ENCODE measurements at places on chromosomes 12 and 14.
A peak's percentile ranks its signal among the peaks of the same experiment; 100 is the strongest.

DNA sequence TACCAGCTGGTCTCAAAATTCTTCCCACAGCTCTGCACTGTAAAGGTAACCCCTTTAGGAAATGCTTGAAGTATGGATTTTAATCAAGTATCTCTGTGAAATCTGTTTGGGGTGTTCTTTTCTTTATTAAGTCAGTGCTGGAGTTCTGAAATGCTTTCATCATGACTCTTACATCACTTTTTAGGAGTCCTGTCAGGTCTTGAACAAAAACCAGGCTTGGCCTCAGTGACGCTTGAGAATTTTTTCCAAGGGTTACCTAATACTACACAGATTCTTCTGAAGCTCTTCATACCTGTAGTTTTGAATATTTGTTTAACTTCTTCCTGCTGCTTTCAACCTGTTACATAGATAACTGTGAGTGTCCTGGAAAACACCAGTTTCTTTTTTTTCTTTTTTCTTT lies 47.0 kb upstream of the KCNH3 start:
- no peak for DNase-seq

DNA sequence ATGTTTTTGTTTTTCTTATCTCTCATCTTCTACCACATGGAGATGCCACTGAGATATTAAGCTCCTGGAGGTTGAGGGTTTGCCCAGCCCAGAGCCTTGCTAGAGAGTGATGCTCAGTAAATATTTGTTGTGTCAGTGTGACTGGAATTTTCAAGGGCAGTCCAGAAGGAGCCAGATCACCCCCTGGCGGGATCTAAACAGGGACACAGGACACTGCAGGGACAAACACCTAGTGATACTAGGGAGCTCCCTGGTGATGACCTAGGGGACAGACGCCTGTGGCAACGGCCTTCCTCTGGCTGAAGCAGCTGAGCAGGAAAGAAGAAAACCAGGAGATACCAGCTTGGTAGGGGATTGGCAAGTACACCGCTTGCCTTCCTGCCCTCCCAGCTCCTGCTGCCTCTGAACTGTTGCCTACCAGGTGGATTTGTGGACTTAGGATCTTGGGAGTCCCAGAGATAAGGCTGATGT lies 714.4 kb upstream of the TBX3 start:
- no peak for DNase-seq

DNA sequence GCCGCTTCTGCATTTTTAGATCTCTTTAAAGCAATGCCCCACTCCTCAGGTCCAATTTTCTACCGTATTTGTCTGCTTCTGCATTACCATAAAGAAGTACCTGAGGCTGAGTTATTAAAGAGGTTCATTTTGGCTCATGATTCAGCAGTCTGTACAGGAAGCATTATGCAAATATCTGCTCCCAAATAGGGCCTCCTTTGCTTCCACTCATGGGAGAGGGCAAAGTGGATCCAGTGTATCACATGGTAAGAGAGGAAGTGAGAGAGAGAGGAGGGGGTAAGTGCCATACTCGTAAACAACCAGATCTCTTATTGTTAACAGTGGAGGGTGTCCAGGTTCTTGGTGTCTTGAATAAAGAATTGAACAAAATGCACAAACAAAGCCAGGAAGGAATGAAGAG lies 316.1 kb upstream of the SEL1L start:
- no peak for DNase-seq

DNA sequence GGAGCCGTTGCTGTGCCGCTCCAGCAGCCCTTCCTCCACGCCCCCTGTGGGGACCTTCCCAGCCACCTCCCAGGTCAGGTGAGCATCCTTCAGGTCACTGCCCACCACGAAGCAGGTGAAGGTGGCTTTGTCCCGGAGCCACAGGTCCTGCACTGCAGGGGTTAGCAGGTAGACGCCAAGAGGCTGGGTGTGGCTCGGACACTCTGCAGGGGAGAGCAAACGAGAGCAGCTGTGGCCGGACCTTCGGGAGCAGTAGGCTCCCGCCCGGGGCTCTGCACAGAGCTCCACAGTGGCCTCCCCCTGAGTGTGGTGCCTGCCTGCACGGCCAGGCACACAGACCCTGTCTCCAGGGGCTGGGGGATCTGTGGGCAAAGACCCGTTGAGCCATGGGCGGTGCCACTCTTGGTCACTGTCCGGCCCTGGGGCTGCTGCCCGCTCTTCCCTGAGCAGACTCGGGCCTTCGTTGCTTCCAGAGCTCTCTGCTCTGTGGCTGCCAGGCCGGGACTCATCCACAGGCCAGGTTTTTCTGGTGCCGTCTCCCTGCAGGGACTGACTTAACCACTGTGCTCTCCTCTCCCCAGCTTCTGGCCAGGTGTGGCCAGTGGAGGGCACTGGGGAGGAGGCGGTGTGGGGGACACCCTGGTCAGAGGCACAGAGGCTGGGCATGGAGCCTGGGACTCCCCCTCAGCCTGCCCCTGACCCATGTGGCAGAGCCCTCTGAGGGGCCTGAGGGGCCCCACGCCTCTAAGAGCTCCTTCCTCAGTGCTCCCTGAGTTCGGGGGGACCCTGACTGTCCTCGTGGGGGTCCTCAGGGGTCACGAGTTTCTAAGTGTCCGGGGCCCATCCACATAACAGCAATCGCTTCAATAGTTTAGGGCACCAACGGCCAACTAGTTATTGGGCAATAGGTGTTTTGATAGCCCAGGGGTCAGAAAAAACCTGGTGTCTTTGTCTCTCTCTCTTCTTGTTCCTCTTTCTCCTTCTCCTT lies 314.9 kb downstream of the TMEM121 start:
- DNase-seq, result no peak

DNA sequence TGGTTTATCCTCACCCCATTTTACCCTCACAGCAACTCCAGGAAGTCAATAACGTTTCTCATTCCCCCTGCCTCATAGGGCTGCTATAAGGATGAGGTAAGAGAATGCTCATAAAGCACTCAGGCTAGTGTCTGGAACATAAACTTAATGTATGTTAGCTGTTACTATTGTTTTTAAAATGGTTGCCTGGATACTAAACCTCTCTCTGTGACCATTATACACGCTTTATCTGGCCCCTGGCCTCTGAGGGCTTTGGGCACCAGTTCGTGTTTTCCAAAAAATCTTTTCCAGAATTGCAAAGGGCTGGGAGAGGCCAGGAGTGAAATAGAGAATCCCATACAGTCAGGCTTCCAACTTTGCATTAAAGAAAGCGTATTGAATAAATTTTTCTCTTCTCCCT lies 113.9 kb downstream of the KTN1 start:
- DNase-seq, result no peak

DNA sequence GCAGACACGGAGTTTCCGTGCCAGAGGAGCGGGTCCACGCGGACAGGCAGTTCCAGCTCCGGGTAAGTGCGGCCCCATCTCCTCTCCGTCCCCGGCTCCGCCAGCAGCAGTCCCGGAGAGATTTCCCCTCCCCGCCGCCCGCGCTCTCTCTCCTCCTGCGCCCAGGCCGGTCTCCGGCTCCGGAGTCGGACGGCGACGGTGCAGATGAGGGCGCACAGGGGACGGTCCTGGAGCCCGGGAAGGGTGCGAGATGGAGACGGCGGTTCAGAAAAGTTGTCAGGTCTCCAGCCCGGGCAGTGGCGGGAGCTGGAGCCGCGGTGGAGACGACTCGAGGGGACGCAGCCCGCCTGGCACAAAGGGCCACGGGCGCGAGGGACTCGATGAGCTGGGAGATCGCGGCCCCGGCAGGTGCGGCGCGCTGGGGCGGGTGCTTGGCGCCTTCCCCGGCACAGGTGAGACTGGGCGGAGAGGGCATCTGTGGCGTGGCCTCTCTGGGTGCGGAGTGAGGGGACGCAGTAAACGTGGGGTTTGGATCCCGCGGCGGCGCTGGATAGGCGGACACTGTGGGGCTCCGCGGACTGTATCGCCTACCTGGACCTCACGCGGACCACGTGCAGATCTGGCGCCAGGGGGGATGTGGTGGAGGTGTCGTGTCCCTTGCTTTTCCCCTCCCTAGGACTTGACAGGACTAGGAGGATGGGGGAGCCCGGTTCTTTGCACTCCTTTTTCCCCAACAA lies 1540.3 kb upstream of the TMEM132C start:
- peak; percentile 1 for DNase-seq

DNA sequence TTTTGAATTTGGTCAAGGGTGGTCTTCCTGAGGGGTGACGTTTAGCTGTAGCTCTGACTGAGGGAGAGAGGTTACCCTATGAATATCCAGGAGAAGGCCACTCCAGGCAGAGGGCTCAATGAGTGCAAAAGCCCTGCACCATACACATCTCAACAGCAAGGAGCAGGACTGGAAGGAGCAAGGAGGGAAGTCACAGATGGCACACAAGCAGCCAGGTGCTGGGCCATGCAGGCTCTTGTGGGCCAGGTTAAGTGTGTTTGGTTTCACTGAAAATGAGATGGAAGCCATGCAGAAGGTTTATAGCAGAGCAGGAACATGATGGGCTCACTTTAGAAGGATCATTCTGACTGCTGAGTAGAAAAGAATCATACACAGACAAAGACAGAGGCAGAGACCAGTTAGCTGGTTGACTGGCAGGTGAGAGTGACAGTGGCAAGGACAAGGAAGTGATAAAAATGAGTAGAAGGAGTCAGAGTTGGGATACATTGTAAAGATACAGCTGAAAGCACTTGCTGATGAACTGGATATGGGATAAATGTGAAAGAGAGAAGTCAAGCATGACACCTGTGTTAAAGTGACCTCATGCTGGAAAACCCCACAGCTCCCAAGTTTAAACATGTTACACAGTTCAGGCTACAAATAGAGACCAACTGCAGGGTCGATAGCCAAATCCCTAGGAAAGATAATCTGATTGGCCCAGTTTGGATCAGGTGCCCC lies 81.2 kb downstream of the PRKD1 start:
- no peak for DNase-seq

GRCh38 chr12:3119756-3120601 lies 42.8 kb downstream of the TSPAN9 start:
- DNase-seq, result no peak

- DNase-seq, result peak; percentile 48
These were observed 45.6 kb upstream of the BCL2L14 start for GRCh38 chr12:12024911-12025682.

DNA sequence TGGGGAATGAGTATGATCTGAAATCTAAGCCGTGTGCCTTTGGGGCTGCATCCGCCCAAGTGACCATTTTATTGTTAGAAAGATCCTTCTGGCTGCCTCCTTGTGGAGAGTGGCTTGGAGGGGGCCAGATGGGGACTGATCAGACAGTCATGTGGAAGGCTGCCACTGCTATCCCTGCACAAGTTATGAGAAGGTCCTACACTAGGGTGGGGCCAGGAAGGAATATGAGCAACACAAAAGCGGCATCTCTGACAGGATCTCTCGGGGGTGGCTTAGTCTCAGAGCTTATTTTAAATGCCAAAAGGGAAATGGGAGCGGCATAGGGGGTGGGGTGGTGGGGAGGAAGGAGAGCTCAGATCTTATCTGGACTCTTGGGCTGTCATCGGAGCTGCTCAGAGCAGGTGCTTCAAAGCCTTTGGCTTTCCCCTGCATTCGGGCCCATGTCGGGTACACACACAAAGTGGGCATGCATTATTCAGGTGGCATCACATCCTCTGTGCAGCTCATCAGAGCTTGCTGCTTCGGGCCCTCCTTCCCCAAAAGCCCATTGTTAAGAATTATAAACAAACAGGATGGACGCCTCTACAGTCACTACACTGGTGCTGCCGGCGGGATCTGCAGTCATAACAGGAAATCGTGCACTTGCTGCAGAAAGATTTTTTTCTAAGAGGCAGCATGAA lies 805.4 kb downstream of the VRK1 start:
- peak; percentile 59 for DNase-seq

GRCh38 chr14:68368850-68369249 lies 424.0 kb downstream of the ZFP36L1 start:
- no peak for DNase-seq

GRCh38 chr14:55450539-55450938 lies 10.1 kb upstream of the TBPL2 start:
- no peak for DNase-seq

- DNase-seq, result peak; percentile 53
These were observed 66.2 kb upstream of the BEGAIN start for GRCh38 chr14:100653409-100653808.

DNA sequence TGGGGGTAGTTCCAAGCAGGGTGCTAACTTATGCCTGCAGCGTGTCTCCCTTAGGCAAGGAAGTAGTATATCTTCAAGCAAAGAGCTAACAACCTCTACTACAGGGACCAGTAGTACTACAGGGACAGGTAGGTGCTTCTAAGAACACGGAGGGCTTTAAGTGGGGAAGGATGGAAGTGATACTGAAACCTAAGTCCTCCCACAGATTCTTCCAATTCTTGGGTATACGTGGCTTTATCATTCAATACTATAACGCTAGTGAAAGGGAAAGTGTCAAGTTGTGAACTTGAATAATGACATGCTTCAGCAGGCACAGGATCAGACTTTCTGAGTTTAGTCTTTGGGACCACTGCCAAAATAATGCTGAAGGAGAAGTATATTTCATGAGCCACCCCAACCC lies 241.7 kb downstream of the CEP128 start:
- DNase-seq, result no peak

DNA sequence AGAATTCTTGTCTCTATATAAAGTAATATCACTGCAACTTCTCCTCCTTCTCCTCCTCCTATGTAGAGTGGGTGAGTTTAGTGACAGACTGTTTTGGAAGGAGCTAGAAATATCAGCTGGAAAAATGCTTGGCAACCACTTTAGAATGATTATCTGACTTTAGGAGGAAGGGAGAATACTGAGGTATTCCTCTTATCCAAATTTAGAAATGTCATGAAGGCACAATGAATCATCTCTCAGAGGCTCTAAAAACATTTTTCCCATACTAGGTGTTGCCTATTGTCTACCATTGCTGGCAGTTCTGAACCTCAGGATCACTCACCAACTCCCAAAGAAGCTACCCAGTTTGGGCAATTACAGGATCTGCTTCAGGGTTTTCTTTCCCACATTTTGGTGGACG lies 306.6 kb upstream of the ATP2B1 start:
- no peak for DNase-seq

DNA sequence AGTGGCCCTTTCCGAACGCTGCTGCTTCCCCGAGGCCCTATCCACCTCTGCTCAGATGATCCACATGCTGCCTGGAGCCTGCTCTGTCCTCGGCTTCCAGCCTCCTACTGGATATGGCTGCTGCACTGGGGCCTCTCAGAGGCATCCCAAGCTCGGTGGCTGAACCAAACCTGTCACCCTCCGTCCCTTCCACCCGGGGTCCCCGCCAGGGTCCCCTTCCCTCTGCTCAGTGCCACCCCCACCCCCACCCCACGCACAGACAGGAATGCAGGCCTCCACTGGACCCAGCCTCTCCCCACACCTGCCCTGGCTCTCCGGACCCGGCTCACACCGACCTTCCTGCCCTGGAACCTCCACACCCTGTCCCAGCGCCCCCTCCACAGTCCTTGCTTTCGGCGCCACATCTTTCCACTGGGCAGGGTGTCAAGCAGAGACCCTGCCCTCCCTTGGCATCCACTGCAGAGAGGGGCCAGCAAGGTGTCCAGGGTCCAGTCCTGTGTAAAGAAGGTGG lies 6.1 kb downstream of the CEP170B start:
- no peak for DNase-seq

DNA sequence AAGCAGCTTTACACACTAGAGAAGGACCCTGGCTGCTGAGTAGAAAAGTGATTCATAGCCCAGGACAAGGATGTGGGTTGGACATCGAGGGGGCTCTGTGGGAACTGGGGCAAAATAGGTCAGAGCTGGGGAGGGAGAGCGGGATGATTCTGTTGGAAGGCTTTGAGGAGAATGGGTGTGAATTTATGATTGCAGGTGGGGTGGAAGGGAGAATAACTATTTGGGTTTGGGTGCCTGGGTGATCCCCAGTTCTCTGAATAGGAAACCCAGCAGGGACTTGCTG lies 13.1 kb downstream of the SERPINA3 start:
- DNase-seq, result no peak

Measured in stimulated activated CD4-positive, alpha-beta T cell treated with anti-CD3 and anti-CD28 coated beads, Interleukin-2, amount 100 ng/mL, for 24 hours (primary cell).